ENCODE measurements at places on chromosomes 2 and 18. TPM values are rescaled to one million over a fixed set of nuclear protein-coding genes. Genes with fewer than 3 reads are reported as not detected.

The ASPRV1 gene
- total RNA-seq, result 45.3 TPM

The RESP18 gene
- not detected for total RNA-seq

The CD207 gene
- 81.3 TPM for total RNA-seq

The ABCB11 gene
- 0.21 TPM for total RNA-seq

The GPR39 gene
- 1.4 TPM for total RNA-seq

The TMEM37 gene
- total RNA-seq, result 6.5 TPM

The ADCY3 gene
- 59.5 TPM for total RNA-seq

The SLC9A2 gene
- 3.9 TPM for total RNA-seq

The AMER3 gene
- not detected for total RNA-seq

The RNF181 gene
- 89.9 TPM for total RNA-seq

The SPP2 gene
- not detected for total RNA-seq

The ZNF396 gene
- total RNA-seq, result 2.5 TPM

The SELENOI gene
- total RNA-seq, result 41.9 TPM

The LIPG gene
- total RNA-seq, result 11.8 TPM

The FABP1 gene
- total RNA-seq, result 6.8 TPM

The CRYGD gene
- total RNA-seq, result not detected

The PKDCC gene
- 2.5 TPM for total RNA-seq

The RNF138 gene
- total RNA-seq, result 16.2 TPM

The TBC1D8 gene
- total RNA-seq, result 38.8 TPM

The REV1 gene
- total RNA-seq, result 43.1 TPM

Measured in suprapubic skin (tissue), 4 donors.